ENCODE measurements at places on chromosomes 4 and X.

GRCh38 chr4:128525992-128526630, 238.5 kb upstream of the PGRMC2 start:
- DNase-seq, result no peak

DNA sequence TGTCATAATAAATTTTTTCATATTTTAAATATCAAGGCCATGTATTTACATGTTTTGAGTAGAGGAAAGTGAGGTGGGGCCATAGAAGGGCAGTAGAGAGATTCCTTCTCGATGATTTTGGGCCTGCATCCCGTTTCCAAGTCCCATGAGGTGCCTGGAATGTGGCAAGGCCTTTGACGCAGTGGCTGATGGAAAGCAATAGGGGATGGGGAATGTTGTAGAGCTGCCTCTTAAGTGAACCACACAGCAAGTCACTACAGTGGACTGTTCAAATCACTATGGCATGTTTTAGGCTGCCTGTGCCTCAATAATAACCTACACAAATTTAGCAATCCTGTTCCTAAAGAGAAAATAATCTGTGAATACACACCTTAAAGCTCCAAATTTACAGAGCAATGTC, 48.3 kb downstream of the ANXA5 start:
- DNase-seq, result no peak

DNA sequence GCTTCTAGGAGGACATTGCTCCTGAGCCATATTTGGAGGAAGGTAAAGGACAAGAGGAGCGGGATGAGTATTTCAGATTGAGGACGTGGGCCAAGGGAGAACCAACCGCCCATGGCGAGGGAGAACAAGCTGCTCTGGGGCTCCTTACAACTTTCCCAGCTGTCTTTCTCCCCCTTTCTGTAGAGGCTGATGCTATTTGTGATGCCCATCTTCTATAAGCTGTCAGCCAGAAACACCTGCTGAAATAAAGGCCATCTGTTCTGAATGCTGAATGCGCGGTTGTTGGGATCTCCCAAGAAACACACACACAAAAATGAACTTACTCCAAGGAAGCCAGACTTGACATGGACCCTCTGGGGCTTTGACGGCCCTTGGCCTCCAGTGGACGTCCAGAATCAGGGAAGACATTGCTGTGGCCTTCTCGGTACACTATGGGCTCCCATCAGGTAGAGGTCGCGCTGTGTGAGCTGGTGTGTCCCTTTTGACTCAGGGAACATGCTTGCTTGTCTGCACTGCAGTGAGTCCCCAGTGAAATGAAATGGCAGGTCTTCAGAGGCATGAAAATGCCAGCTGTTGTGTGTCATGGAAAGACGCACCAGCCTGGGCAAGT, 30.9 kb downstream of the RWDD4 start:
- DNase-seq, result no peak

- no peak for DNase-seq
These were observed 65.7 kb downstream of the RBM47 start for GRCh38 chr4:40564004-40564403.

GRCh38 chr4:115433491-115433890, 320.1 kb upstream of the NDST4 start:
- DNase-seq, result no peak

DNA sequence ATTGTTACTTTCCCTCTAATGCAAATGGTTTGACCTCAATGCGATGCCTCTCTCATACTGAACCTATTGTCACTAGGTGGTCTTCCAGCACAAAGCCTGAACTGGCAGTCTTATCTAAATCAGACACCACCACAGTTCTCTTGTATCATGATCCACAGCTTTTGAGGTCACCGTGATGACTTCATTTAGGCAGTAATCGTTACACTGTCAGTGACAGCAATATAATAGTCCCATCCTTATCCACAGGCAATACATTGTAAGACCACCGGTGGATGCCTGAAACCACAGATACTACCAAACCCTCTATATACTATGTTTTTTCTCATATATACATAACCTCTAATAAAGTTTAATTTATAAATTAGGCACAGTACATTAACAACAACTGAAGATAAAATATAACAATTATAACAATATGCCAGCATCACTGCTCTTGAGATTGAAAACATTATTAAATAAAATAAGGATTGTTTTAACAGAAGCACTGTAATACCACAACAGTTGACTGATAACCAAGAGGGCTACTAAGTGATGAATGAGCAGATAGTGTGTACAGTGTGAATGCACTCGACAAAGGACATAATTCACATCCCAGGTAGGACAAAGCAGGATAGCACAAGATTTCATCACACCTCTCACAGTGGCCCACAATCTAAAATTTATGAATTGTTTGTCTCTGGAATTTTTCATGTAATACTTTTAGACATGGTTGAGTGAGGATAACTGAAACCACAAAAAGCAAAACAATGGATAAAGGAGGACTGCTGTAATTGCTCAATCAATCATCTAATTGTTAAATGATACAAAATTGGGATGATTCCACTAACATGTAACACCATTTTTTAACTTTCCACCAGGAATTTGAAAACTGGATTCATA, 419.4 kb downstream of the CENPC start:
- no peak for DNase-seq

- no peak for DNase-seq
These were observed 435.6 kb downstream of the GPM6A start for GRCh38 chr4:175376287-175376977.

DNA sequence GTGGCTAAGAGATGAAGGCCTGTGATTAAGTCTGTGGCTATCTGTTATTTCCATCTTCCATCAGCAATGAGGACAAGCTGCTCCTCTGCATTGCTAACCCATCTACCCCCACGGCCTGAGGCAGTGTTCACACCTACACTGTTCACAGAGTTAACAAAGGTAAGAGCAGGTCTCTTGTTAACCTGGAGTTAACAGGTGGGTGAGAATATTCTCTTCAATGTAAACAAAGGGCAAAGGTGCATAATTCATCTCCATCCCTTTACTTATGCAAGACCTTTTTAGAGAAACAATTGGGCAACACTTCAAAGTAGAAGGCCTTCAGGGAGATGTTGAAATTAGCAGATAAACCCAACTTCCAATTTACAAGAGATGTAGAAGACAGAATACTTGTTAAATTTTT, 2.8 kb downstream of the SLC35A2 start:
- no peak for DNase-seq

GRCh38 chrX:129779747-129780146, at the start of gene SASH3:
Gene SASH3 (plus strand): TSS chrX:129779949. CDS start chrX:129780098, 149 bp downstream.
- DNase-seq, result no peak

DNA sequence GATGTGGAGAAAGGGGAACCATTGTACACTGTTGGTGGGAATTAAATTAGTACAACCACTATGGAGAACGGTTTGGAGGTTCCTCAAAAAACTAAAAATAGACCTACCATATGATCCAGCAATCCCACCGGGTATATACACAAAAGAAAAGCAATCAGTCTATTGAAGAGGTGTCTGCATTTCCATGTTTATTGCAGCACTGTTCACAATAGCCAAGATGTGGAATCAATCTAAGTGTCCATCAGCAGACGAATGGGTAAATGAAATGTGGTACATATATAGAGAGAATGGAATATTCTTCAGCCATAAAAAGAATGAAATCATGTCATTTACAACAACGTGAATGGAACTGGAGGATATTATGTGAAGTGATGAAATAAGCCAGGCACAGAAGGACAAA, 208.1 kb downstream of the TRIML1 start:
- DNase-seq, result no peak

- no peak for DNase-seq
These were observed 7.3 kb downstream of the SPARCL1 start for GRCh38 chr4:87521757-87522374.
